Thoracic aorta (tissue), 2 donors: ENCODE measurements at places on chromosomes 3 and 15.

DNA sequence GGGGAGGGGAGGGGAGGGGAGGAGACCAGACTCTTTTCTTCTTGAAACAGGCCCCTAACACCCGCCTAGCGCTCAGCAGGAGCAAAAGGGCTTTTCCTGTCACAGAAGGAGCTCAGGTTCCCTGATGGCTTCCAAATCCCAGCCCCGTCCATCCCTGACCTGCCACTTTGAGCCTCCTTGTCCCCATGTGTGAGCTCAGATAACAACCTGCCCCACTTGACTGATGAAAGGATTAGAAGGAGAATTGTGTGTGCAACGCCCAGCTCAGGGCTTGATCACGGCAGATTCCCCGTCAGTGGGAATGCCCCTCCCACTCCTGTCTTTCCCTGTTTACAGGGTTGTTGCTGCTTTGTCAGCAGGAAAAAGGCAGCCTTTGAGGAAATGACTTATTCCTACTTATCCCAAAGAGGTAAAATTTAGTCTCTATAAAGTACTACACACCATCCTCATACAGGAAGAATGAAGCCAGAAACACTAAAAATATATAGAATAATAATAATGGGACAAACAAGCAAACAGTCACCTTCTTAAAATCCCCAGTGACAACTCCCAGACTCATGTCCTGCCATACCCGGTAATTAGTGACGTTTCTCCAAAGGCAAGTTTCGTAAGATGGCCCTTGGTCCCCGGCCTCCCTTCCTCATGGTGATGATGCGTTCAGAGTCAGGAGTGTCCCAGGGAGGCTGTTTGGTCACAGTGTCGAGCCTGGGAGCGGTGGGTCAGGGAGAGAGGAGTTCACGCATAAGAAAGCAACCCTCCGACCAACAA, 6.1 kb upstream of the LRRC15 start:
- no peak for DNase-seq

GRCh38 chr3:141292356-141293058, 60.9 kb downstream of the PXYLP1 start:
- no peak for DNase-seq

DNA sequence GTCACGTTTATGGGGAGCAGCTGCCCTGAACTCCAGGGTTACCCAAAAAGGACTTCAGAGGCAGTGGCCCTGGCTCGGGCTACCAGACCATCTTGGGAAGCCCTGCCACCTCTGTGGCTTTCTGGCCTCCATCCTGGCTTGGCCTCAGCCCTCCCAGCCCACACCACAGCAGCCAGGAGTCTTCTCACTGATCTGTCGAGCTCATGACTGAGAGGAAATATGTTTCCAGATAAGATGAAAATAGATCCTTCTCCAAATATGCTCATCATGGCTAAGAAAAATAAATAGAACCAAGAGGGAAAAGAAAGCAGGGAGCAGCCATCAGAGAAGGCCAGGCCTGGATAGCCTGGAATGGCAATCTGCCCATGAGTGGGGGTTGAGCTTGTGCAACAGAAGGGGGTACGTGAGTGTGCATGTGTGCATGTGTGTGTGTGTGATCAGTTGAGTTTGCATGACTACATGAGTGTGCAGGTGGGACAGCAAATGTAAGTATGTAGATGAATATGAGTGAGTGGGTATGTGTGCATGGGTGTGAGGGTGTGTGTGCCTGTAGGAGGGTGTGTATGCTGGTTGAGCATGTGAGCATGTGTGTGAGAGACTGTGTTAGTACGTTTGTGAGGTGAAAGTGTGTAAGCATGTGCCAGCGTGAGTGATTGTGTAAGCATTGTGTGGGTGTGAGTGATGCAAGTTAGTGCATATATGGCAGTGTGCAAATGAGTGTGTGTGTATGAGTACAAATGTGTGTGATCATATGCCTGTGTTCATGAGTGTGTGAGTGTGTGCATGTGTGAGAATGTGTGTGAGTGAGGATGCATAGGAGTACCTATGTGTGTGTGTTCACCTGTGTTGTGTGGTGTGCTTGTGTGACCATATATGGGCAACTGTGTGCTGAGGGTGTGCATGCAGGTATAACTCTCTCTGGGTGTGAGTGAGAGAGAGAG, 9.9 kb upstream of the RFT1 start:
- no peak for DNase-seq

DNA sequence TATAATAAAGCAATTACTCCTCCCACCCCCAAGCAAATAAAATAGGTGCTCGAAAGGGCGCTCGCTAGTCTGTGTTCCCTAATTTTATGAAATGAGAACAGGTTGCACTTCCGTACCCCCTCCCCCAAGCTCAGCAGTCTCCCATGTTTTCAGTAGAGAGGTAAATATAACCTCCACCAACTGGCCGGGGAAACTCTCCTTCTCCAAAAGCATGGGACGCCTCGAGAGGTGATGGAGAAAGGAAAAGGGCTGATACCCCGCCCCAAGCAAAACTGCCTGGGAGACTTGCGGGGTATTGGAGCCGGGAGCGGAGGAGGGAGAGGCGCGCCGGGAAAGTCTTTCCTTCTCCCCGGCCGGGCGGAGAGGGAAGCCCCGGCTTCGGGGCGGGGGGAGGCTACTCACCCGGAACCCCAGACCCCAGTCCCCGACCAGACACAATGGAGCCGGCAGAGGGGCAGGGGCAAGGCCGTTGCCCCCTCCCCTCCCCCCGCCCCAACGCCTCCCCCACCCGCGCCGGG, 605 bp downstream of the DCUN1D1 start:
- DNase-seq = no peak

GRCh38 chr3:44952689-44953088, 23.3 kb downstream of the ZDHHC3 start:
- DNase-seq = no peak

- DNase-seq = no peak
Observed at GRCh38 chr15:83081256-83082014, 14.4 kb upstream of the BTBD1 start.

DNA sequence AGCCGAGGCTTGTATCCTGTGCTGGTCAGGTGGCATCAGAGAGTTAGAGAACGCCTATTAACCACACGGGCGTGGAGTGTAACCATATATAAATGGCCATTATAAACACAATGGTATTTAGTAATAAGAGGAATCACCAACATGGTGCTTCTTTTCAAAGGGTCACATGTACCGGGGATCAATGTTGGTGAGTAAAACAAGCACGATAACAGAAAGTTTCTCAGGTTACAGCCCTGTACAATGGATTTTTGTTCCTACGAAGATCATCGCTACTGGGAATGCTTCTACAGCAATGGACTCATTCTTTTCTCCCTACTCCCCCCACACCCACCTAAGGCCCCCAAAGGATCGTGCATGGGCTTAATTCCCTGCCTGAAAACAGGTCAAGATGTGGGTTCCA, 42.5 kb downstream of the MEIS2 start:
- DNase-seq = no peak

DNA sequence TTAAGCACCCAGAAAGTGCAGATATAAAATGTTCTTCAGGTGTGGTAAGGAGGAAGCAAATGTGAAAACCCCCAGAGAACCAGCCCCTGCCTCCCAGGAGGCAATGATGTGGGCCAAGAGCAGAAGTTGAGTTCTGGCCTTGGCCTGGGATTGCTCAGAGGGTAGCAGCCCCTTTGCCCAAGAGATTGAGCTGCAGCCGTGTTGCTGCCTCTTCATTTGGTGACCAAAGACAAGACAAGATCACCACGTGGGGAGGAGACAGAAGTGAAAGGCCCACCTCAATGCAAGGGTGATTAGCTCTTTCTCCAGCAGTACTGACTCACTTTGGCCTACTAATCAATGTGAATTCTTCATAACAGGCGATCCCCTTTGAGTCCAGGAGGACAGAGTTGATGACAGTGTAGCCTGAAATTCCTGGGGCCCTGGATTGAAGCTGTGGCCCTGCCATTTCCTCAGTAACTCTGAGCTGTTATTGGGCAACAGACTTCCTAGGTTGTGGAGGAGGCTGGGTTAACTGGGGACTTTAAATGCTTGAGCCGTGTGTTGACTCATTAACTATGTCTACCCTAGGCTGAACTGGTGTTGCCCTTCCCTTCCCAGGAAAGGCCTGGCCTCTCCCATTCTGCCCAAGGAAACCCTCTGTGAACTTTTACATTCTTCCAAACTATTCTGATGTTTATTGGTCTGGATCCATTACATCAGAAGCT, 86.5 kb downstream of the ST6GAL1 start:
- no peak for DNase-seq

GRCh38 chr3:131591394-131592014, 88.7 kb upstream of the MRPL3 start:
- DNase-seq = no peak

GRCh38 chr15:99613481-99613880, 47.7 kb downstream of the MEF2A start:
- DNase-seq = no peak

DNA sequence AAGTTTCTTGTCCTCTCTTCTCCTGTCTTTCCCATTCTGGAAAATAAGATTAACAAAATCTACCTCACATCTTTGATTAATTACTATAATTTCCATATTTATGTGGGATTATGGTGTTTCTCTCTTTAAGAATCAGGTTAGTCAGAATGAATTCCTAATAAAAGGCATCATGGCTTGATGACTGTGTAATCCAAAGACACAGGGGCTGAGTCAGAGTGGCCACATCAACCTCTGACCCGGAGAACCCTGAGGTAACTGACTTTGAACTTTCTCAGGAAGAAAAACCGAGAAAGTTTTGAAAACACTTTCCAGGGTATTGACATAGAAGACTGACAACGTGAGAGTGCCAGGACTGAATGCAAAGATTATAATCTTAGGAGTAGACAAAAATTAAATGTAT, 170.3 kb upstream of the MCTP2 start:
- no peak for DNase-seq

GRCh38 chr15:40253167-40253790, 14.4 kb downstream of the PAK6 start:
- DNase-seq = no peak

DNA sequence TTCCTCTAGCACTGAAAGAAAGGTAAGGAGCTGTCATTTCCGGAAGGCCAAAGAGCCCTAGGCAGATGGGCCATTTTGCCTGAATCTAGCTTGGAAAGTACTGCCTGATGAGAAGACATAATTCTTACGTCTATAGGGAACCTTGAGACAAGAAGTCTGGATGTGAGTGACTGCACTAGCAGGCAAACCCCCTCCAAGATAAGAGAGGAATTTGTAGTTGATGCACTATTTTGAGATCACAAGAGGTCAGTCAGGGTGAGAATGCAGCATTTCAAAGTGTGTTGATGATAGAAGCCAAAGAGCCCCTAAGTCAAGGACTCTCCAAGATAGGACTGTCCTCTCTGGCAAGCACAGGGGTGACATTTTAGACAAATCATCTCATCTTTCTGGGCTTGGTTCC, 99.2 kb downstream of the HES1 start:
- no peak for DNase-seq

- no peak for DNase-seq
Observed at GRCh38 chr3:130117933-130118332, 36.3 kb downstream of the ALG1L2 start.
